NCI-H1436 (cell line): ENCODE measurements at places on chromosomes 12 and 14.
A peak's percentile ranks its signal among the peaks of the same experiment; 100 is the strongest.

GRCh38 chr12:81627336-81628189 is 131.6 kb downstream of the PPFIA2 start:
- peak; percentile 62 for DNase-seq

DNA sequence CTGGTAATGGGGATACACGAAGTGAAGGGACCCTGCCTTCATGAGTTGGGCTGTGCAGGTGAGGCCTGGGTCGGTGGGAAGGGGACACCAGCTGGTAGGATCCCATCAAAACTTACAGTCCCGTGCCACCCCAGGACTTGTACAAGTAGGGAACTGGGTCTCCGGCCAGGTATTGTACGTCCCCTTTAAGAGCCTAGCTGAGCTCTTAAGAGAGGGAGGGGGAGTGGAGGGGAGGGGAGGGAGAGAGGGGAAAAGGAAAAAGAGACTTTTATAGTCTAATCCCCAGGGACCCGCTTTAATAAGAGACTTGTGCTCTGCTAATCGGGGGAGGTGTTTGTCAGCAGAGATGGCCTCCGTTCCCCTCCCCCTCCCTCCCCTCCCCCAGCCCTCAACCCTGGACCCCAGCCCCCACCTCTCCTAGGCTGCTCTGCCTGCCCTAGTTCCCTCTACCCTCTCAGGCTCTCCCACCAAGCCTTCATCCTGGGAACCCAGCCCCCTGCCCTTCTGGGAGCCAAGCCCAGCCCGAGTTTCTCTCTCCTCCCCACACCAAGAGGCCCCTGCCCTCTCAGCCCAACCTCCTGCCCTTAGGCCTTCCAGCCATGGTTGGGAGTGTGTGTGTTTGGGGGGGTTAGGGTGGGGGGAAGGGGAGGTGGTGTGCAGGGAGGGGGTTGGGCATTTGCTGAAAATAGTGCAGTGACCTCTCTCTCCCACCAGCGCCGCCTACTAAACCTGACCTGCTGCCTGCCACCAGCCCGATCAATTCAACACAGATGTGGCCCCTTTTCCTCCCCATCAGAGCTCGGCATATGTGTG is 2.6 kb downstream of the GDF11 start:
- peak; percentile 94 for DNase-seq

- peak; percentile 7 for DNase-seq
Observed at GRCh38 chr14:78567343-78567742, 397.2 kb downstream of the NRXN3 start.

GRCh38 chr14:64598404-64598803 is 48.6 kb downstream of the PPP1R36 start:
- no peak for DNase-seq

DNA sequence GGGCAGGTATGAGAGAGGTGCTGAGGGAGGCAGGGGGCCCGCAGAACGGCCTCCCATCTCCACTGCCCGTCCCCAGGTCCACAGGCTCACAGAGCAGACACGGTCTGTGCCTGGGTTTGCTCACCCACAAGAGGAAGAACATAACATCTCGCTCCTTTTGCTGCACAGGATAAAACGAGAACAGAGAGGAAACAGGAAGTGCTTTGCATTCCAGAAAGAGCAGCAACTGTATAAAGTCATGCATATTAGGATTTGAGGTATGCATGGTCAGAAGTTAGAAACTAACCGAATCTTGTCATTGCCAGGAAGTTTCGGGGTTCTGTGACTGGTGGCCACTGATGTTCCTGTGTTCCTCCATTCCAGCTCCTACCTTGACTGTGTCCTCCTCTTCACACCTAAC is 25.0 kb downstream of the NTF3 start:
- DNase-seq = no peak

DNA sequence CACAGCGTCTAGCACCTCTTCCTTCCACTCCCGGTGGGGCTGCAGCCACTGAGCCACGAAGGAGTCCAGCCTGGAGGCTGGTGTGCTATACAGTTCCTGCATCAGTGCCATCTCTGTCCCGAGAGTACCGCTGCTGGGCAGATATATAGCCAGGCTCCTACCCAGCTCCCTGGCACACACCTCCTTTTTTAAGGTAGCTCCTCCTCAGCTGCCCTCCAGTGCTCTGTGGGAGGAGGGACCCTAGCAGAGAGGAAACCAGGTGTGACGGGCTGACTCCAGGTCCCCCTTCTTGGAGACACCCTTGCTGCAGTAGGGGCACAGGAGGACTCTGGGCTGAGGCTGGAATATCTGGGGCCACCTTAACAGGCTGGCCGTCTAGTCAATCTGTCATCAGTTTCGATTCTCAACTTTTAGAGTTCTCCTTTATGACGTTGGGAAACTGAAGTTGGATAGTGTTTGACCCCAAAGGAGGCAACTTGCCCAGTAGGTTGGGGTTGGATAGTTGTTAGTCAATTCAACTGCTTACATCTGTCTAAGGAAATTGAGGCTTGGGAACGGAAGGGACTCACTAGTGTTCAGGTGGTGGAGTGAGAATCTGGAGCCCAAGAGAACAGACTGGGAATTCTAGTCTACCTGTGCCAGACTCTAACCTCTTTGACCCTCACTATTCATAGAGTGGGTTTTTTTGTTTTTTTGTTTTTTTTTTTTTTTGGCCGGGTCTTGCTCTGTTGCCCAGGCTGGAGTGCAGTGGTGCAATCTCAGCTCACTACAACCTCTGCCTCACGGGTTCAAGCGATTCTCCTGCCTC is at the start of gene OASL:
OASL (minus strand) TSS at position 386 of the 808 bp plus-strand sequence; CDS start at position 111, 275 bp downstream.
- no peak for DNase-seq

DNA sequence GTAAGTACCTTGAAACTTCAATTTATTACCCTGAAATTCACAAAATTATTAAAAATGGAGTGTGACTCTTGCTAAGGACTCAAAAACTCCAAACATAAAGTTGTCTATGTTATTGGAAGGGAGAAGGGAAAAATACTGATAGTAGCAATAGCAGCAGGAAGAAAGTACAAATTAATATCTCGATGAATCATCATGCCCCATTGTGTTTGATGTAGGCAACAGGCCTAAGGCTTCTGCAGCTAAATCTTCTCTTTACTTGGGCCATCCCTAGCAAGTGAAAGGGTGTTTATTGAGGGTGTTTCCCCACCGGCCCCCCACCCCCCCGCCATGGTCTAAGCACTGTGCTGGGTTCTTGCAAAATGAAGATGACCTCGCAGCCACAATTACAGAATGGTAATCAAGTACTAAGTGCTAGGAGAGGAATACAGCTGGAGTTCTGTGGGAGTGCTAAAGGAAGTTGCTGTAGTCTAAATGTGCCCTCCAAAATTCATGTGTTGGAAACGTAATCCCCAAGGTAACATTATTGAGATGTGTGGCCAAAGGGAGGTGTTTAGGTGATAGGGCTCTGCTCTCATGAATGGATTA is 76.5 kb downstream of the SNAPC1 start:
- no peak for DNase-seq

DNA sequence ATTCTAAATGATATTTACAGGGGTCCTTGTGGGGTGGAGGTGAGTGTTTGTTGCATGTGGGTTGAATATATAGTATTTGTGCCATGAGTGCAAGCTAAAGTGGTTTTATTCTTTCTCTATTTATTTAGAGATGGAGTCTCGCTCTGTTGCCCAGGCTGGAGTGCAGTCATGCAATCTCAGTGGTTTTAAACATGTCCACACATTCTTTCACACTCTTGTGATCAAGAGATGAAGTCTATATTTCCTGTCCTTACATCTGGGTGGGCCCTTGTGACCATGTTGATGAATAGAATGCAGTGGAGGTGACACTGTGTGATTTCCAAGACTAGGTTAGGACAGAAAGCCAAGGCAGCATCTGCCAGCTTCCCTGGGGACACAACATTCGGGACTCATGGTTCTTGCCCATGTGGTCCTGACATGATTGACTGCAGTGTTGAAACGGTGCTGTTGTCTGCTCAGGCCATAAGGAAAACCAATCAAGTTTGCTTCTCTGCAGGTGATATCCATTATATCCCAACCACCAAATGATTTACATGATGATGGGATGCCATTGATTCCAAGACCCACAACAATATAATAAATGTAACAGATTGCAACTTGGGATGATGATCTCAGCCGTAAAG is 172.6 kb downstream of the SUDS3 start:
- DNase-seq = no peak

DNA sequence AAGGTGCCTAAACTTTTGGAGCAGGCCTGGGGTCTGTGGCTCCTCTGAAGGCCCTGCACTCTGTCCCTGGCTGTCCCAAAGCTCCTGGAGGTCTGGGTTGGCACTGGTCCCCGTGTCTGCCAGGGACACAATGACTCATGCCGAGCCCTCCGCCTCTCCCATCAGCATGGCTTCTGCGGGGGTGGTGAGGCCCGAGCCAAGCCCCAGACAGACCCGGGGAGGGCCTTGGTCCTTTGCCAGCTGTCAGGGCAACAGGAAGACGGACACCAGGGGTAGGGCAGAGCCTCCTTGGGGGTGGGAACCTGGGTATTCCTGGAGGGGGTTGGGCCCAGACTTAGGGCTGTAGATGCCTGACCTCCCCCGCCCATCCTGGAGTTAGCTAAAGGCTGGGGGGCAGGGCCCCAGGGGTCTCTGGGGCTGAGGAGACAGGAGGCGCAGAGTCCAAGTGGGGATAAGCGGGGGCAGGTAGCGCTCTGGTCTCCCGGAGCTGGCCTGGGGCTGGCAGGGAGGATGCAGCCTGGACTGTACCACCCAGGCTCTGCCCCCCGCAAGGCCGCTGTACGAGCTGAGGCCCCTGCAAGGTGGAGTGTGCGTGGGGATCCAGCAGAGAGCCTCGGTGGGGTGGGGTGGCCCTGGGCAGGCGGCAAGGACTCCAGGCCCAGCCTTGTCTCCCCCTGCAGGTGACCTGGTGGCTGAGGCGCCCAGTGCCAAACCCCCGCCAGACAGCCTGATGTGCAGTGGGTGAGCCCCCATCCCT is 16.4 kb upstream of the PUS1 start:
- no peak for DNase-seq
